ENCODE measurements at places on chromosomes 5 and 9. TPM values are rescaled to one million over a fixed set of nuclear protein-coding genes. Genes with fewer than 3 reads are reported as not detected.

DNA sequence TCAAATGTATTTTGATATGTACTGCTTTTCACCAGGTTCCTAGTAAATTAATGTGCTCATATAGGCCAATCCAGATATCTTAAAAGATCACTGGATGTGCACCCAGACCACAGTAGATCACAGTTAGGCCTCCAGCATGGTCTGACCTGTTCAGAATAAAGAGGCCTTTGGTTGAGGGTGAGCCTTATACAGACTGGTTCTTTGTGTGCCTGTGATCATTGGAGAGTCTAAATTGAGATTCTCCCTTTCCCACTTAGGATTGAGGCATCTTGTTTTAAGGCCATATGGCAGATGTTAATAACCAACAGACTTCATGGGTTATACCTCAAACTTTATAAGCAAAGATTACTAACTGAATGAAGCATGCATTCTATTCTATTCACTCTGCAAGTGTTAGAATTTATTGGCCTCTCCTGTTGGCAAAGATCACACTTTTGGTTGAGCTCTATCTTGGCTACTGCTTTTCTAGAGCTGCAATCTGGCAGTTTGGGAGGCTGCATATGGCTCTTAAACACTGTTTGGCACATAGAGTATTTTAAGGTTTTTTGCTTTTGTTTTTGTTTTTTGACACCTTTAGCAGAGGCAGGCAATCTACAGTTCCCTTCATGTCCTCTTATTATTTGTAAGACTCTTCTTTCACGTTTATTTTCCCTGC lies 8.5 kb downstream of the CHSY3 start:
- no peak for DNase-seq

- no peak for DNase-seq
These were observed 406.6 kb upstream of the MEF2C start for GRCh38 chr5:89289604-89290003.

GRCh38 chr5:321230-321725 lies at the start of gene AHRR:
AHRR (plus strand) TSS chr5:321714; CDS start chr5:343903, 22,189 bp downstream.
- DNase-seq, result no peak

- peak; percentile 43 for DNase-seq
These were observed at the start of the genes CENPP and NOL8 for GRCh38 chr9:92325269-92325990. CENPP (plus strand) TSS chr9:92325953. NOL8 (minus strand) TSS chr9:92325350; CDS start chr9:92324161, 1,189 bp downstream.

DNA sequence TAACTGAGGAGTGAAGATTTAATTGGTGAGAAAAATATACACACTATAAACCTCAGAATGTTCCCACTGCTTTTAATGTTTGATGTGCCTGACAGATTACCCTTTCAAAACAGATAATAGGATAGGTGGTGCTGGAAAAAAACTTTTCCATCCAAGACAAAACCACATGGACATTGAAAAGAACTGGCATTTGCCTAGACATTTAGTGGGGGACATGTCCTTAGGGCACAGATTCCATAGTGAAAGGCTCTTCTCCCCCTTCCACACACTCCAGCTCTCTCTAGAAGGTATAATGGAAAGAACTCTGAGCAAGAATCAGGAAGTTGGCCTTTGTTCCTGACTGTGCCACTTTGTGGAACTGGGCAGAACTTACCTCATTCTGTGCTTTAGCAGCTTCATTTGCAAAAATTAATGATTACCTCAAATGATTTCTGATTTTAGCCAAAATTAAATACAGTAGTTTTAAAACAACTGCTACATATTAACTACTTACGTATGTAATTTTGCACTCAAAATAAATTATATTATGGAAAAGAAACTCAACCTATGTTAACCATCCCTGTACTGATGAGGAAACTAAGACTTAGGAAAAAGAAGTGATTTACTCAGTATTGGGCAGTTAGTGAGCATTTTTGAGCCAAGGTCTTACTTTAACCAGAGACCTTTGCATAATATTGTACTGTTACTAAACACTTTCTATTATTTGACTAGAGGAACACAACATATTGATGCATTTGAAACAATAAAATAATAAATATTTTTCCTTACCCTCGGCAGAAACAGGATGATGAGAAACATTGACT lies 43.3 kb downstream of the TMC1 start:
- DNase-seq, result no peak

DNA sequence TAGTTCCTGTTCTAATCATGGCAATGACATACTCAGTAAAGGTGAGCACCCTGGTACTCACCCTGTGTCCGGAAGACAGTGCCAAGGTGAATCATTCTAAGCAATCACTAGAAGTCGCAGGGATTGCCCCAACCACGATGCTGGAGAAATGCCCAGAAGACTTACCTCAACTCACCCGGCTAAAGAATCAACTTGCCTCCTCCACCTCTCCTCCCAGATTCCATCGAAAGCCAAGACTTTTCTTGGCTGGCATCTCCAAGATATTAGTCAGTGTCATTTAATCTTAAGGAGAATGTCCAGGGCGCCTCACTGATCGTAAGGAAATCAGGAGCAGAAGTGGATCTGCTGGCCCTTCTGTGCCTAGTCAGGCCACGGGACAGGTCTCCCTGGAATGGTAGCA lies 204.9 kb downstream of the ERCC6L2 start:
- DNase-seq, result peak; percentile 58

DNA sequence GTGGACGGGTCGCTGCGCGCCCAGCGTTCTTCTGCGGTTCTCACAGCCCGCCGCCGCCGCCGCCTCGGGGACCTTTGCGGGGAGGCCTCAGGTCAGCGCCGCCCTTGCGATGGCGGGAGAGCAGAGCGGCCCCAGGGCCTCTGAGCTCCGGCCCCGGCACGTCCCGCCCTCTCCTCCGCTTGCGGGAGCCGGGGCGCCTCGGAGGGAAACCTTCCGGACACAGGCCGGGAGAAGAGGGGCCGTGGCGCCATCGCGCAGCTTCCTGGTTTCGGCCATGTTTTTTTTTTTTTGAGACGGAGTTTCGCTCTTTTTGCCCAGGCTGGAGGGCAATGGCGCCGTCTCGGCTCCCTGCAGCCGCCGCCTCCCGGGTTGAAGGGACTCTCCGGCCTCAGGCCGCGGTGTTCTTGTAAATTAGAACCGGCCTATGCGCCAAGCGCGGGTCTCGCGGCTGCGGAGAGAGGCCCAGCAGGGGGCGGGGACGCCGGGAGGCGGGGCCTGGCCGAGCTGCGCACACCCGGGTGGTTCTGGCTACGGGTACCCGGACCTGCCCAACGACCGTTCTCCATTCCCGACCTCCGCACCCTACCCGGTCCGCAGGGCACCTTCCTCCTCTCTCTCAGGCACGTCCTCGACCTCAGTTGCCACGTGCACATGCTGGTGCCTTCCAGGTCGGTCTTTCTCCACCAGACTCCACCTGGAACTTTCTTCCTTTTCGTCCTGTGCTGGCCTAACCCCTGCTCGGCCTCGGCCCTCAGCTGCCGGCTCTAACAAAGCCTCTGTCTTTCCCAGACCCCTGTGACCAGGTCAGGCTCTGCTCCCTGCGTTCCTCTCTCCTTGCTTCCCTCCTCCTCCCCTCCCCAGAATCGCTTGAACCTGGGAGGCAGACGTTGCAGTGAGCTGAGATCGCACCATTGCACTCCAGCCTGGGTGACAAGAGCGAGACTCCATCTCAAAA lies 28.8 kb upstream of the MGAT1 start:
- no peak for DNase-seq

DNA sequence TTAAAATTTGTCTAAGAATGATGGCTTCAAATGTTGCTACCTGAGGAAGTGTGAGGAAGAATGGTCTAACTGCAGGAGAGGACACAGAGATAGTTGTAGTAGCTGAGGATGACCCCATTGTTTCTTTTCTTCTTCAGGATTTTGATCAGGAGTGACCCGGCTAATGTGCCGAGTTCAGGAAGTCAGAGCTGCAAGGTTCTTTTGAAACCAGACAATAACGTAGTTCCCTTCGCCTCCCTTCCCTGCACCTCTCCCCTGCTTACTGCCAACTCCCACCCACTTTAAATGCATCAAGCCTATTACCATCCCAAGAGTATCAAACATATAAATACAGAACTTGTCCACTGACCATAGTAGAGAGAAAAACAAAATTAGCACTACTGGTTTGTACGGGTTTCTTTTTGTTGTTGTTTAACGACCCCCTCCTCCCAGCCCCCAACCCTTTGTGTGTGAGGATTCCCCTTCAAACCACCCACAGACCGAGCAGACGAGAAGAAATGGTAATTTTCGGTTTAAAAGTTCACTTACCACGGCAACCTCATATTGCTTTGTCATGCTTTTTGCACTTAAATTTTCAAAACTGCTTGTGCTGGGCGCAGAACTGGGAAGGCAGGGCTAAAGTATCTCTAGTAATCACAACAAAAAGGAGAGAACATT lies 23.5 kb upstream of the ELAVL2 start:
- DNase-seq, result no peak

DNA sequence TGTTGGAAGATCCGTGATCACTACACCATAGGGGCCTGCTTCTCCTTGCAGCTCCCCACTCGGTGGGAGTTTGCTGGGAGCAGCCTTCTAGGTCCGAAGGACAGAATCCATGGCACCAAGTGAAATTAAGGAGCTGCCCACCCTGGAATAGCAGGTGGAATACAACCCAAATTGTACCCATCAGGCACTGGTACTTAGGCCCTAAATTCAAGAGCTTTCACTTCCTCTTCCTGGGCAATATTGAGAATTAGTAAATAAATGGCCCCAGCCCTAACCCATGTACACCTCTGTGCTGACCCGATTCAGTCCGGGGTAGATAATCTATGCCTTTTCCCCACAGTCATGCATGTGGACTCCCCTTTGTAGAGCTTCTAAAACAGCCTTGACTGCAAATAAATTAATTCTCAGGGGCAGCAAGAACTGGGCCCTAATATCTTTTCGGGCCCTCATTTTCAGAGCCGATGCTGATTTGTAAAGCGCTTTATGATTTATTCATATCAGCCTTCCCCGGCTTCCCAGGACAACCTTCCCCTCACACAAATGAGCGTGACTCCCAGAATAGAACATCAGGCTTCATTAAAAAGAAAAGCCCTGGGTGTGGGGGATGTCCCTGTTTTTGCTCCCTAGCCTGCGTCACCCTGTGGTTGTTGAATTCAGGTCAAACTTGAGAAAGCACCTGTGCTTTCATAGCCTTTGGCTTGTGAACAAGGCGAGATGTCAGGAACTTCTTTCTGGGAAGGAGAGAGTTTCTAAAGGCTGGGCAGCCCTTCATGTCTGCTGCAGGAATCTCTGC lies 126.1 kb upstream of the TBC1D2 start:
- DNase-seq, result no peak

GRCh38 chr9:128034821-128035652 lies 32.1 kb downstream of the NAIF1 start:
- DNase-seq, result peak; percentile 37

GRCh38 chr5:157924931-157925729 lies 66.2 kb upstream of the CLINT1 start:
- DNase-seq, result no peak

- DNase-seq, result no peak
These were observed 5.6 kb downstream of the HRH2 start for GRCh38 chr5:175663186-175664184.

DNA sequence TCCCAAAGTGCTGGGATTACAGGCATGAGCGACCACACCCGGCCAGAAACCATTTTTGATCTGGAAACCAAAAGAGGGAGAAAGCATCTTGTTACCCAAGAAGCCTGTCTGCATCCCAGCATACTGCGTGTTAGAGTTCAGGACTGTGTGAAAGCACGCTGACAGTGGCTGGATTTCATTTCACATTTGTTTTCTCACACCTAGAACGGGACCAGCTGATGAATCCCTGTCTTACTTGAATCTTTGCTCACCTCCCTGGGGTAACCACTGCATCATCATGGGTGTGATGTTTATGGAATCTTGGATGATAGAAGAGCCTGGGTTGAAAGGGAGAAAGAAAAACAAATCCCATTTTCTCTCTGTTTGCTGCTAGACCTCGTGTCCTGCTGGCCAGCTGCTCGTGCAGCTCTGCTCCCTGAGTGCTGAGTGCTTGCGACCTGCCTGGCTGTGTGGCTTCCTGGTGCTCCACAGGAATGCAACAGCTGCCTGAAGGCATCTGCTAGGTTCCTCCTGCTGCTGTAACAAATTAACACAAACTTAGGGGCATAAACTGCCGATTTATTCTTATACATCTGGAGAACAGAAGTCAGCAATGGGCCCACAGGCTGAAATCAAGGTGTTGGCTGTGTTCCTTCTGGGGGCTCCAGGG lies 378.3 kb upstream of the DAP start:
- DNase-seq, result peak; percentile 10

SPINK7 gene
- not detected for total RNA-seq

SCGB3A2 gene
- total RNA-seq, result not detected
